SW480 (cell line): ENCODE measurements at places on chromosomes 3 and 15.

DNA sequence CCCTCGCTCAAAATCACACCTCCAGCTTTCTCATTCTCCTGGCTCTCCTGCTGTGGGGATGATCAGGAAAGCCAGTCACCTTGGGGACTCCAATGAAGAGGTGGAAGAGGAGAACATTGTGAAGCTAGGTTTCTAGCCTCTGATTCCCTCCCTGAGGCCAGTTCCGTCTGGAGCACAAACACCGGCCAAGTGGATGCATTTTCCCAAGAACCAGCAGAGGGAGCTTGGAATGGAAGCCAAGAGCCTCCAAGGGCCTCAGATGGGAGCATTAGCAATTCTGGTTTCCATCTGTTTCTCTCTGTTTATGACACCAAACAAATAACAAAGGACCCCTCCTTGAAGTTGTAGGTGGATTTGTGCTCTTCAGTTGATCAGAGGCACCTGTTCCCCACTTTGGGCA lies 40.6 kb upstream of the NMNAT3 start:
- peak; percentile 28 for DNase-seq

GRCh38 chr15:59420986-59421618 lies 16.9 kb upstream of the FAM81A start:
- DNase-seq, result no peak

DNA sequence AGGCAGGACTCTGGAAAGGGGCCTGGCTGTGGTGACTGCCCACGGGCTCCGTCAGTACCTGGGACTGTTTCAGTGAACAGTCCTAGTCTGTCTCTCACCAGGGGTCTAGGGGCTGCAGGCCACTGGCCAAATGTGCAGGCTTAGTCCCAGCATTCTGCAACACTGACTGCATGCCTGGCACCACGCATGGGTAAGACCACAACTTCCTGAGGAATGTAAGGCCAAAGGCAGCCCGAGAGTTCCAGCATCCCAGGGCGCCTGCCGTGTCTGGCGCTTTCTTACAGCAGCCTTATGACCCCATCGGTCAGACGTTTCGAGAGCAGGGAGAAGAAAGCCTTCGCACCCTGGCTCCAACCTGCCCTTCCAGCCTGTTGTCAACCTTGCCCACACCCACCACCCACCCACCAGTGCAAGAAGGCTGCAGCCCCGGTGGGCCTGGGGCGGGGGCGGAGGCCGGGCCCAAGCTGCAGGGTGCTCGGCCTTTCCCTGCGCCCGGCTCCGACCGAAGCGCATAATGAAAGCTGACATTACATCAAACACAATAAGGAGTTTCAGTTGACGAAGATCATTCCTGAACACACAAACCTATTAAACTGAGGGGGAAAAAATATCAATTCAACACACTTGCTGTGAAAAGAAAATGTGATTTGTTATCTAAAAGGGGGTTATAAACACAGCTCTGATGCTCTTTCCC lies 29.5 kb upstream of the TMEM115 start:
- DNase-seq, result no peak

GRCh38 chr3:182000447-182000846 lies 288.7 kb downstream of the SOX2 start:
- no peak for DNase-seq

GRCh38 chr3:154701055-154701454 lies 271.1 kb upstream of the GPR149 start:
- no peak for DNase-seq

- no peak for DNase-seq
These were observed 79.6 kb downstream of the IGF2BP2 start for GRCh38 chr3:185744997-185745843.

DNA sequence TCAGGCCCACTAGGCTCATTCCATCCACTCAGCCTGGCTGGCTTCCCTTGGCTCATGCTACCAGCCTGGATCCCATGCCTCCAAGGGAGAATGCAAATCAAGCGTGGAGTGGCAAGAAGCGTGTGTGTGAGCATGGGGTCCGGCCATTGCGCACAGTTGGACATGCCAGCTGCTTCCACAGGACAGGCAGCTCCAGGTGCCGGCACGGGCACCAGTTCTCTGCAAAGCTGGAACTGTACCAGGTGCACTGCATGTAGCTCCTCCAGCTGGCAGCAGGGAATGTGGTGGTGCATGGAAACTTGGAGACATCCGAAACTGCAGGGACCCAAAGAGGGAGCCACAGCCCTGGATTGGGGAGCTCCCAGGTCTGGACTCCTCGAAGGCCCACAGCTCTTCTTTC lies 449.8 kb downstream of the EPHA6 start:
- DNase-seq, result no peak

DNA sequence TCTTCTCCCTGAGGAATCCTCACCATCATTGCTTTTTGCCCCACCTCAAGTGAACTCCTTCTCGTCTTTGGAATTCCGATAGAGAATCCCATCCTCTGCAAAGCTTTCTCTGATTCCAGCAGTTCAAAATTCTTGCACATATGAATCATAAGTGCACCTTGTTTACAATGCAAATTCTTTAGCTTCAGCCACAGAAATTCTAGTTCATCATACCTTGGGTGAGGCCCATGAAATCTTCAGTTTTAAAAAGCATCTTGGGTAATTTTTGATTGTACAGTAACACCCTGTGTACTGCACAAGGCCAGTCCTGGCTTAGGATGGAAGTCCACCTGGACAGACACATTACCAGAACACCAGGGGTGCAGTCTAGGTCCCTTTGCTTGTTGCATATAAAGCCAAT lies 30.8 kb downstream of the MDFIC2 start:
- peak; percentile 8 for DNase-seq

GRCh38 chr3:189606774-189607173 lies 24.4 kb upstream of the TP63 start:
- DNase-seq, result no peak

- DNase-seq, result no peak
These were observed 3.5 kb downstream of the PLOD2 start for GRCh38 chr3:146157325-146158060.

DNA sequence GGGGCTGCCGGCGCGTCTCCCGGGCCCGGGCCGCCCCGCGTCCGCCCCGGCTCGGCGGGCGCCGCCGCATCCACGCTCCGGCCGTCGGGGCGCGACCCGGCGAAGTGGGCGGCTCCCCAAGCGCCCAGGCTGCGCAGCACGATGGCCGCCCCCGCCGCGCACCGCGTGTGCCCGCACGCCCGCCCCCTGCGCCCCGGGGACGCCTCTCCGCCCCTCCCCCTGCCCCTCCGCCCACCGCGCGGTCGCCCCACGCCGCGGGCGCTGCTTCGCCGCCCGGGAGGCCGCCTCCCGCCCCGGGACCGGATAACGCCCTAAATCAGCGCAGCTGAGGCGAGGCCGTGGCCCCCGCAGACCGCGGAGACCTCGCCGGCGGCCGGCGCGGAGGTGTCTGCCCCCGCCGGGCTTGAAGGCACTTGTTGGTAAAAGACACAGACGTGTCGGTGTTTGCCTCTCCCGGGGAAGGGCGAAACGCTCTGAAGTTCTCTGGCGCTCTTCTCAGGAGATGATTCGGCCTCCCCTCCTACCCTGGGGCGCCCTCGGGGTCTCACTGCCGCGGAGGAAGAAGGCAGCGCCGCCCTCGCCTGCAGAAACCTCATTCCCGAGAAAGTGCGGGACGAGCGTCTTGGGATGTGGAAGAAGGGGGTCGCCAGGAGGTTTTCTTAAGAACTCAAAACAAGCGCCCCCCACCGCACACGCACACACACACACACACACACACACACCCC lies at the start of gene BNC1:
TSS of gene BNC1 (minus strand) at position 106 of the 725 bp plus-strand sequence. CDS start at position 70, 36 bp downstream.
- DNase-seq, result no peak

DNA sequence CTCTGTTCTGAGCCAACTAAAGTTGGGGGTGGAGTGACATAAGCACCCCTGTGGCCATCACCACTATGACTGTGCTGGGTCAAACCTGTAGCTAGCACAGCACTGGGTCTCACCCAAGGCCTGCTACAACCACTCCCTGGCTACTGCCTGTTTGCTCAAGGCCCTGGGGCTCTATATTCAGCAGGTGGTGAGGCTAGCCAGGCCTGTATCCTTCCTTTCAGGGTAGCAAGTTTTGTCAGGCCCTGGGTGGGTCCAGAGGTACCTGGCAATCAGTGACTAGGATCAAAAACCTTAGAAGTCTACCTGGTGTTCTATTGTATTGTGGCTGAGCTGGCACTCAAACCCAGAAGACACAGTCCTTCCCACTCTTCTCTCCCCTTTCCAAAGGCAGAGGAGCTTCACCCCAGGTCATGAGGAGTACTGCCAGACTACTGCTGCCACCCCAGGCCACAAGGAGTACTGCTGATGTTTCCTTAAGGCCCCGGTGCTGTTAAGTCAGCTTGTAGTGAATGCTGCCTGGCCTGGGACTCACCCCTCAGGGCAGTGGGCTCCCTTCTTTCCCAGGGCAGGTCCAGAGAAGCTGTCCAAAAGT lies 170.8 kb downstream of the IGSF11 start:
- DNase-seq, result no peak

DNA sequence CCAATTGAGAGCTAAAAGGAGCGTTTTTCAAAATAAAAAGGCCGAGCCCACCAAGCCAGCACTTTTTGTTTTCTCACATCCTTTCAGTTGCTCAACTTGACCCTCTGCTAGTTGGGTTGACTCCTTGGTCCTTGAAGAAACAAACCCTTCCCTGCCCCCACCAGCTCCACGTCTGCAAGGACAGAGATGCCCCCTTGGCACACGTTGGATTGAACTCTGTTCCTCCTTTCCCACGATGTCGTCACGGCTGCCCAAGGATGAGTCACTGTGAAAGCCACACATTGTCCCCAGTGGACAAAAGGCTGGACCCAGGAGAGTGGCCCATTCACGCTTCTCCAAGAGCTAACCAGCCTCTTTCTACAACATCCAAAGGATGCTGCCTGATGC lies 43.0 kb upstream of the SPATA12 start:
- DNase-seq, result peak; percentile 68

- no peak for DNase-seq
These were observed 21.7 kb upstream of the EPHB3 start for GRCh38 chr3:184539801-184540435.

GRCh38 chr3:96970211-96970610 lies 155.8 kb downstream of the EPHA6 start:
- no peak for DNase-seq

- DNase-seq, result no peak
These were observed 26.2 kb downstream of the ATP13A3 start for GRCh38 chr3:194460566-194460965.

- DNase-seq, result peak; percentile 13
These were observed at the start of gene CADPS for GRCh38 chr3:62874711-62875557. CADPS (minus strand) TSS chr3:62875416; CDS start chr3:62875029, 387 bp downstream.

DNA sequence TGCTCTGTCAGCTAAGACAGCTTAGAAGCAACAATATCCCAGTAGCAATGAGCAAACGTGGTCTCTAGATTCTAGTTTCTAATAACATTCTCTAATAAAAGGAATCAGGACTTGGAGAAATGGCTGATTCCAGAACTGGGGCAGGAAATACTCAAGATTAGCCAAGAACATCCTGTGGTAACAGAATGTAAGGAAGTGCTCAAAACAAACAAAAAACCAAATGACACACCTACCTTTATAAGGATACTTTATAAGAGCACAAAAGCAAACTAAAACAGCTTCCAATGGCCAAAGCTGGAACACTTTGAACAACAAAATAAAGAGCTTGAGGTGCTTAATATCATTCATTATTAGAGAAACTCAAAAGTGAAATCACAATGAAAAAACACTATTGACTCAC lies 33.1 kb upstream of the EIF5A2 start:
- DNase-seq, result no peak

- DNase-seq, result no peak
These were observed 373.1 kb downstream of the FOXP1 start for GRCh38 chr3:71210257-71211007.

DNA sequence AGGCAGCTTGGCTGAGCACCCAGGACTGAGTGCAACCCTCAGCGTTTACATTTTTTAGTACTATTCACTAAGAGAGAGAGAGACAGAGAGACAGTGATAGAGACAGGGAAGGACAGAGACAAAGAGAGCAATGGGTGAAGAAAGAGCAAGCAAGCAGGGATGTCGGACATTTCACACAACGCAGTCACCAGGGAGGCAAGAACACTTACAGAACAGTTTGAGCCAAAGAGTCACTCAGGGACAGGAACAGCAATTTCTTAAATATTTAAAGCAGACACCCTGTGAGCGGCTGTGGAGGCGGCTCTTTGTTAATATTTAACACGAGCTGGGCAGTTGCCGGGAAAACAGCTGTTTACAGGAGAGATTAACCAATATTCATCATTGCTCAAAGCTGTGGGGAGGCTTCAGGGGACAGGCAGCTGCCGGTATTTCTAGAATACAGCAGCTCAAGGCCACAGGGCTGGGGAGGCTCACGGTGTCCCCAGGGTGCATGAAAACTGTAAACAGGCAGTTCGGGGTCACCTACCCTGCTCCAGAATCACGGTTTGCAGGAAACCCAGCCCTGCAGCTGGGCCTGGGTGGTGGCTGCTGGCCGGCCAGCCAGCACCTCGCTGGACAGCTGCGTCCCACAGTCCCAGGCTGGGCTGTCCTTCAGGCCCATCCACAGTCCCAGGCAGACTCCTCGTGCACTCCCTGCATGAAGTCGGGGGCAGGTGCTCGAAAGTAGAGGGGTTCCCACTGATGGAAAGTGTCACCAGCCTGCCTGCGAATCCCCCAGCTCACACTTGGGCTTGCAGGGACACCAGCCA lies 38.8 kb upstream of the PCSK6 start:
- peak; percentile 62 for DNase-seq

DNA sequence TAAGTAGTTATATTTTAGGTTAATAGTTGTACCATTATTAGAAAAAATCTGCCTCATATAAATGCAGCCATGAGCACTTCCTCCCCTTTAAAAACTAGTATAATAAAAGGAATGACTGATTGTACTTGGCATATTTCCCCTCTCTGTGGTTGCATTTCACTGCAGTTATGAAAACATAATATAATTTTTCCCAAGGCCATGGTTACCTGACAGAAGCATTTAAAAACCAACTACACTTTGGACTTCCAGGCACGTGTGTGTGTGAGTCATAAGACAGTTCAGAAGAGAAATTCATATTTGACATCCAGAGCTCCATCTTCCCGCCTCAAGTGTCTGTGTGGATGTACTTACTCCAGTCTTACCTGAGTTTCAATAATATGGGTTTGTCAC lies 828.2 kb upstream of the CFAP20DC start:
- DNase-seq, result peak; percentile 22

- DNase-seq, result no peak
These were observed 49.6 kb downstream of the USP13 start for GRCh38 chr3:179702271-179702947.
